NCI-H2029 (cell line): ENCODE measurements at places on chromosomes 7 and 10.

GRCh38 chr10:52353960-52354394 is 39.9 kb downstream of the DKK1 start:
- no peak for DNase-seq

DNA sequence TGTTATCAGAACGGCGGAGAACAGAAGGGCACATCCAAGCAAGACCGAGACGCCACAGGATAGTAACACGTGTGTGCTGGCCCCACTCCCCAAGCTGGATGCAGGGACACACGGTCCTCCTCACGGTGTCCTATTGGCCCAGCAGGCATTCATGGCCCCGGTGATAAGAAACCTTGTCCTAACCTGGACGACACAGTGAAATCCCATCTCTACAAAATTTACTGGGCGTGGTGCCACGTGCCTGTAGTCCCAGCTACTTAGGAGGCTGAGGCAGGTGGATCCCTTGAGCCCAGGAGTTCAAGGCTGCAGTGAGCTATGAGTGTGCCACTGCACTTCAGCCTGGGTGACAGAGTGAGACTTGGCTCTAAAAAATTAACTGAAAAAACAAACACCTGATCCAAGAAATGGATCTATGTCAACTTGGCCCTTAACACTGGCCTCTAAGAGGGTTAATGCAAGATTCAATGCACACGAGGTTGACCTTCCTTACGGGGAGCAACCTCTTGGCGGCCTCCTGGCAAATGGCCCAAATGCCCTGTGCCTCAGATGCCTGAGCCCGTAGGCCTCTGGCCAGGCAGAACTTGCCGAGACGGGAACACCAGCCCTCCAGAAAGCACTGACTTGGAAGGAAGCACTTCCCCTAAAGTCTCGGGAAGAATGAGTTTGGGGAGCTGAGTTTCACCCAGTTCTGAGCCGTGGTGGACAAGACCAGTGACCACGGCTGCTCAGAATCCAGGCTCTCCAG is 72.3 kb downstream of the ZRANB1 start:
- DNase-seq: no peak

GRCh38 chr7:37117292-37117691 is 331.4 kb downstream of the ELMO1 start:
- no peak for DNase-seq

DNA sequence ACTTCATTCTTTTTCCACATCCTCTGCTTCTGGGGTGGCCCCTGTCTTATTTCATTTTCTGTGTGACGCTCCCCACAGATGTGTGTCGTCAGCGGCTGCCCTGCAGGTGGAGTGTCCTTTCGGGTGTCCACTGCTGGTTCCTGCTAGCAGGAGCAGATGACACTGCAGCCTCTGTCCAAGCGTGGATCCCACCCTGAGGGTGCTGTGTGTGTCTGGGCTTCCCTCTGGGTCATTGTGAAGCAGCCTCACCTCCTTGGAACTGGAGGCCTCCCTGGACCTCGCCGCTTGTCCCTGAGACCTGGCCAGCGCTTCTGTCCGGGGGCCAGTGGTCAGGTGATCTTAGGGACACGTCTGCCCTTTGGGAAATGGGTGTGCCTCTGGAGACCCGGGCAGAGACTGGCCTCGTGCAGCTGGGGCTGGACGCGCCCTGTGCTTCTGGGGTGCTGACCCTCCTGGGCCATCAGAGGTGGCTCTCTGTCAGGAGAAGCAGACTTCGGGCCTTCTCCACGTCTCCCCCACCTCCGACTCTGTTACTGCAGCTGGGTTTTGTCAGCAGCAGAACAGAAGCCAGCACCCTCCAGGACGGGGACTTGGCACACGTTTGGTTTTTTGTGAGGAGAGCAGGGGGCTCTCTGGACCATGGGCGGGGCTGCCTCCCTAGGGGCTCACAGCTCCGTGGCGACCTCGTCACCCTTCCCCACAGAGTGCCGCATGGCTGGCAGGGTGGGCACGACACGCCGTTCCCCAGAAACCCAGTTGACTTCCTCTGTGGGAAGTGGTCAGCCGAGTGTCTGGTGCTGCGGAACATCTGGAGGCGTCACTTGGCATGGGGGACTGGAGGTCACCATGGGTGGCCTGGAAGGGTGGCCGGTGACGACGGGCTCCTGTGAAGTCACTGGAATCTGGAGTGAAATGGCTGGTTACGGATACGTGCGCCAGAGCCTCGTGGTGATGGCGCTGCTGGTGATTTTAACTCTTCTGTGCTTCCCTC is 48.4 kb downstream of the INPP5A start:
- DNase-seq: no peak

DNA sequence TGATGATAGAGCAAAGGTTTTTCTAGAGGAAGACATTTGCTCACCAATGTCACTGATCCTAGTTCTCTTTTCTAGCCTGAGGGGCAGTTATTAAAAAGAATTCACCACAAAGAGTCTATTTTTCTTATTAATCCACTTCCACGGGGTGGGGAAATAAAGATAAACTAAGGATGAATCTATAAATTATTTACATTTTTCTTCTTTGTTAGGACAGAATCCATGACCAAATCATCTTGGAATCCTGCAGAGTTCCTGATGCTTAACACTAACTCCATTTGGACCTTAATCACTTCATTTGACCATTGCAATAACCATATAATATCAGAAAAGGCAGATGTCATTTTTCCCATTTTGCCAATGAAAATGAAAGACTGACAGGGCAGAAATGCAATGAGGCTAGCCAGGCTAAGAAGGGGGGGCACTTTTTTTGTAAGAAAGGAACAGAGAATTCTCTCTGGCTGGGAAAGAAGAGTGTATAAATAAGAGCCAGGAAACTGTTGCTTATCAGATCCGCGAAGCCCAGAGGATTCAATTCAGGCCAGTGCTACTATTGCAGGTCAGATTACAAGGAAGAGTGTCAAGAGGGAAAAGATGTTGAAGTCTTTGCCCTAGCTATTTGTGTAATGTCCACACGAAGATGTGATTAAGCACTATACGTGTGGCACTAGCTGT is 433.2 kb downstream of the TNS3 start:
- DNase-seq: no peak
